ENCODE measurements at places on chromosomes 11 and 22.
A peak's percentile ranks its signal among the peaks of the same experiment; 100 is the strongest.

DNA sequence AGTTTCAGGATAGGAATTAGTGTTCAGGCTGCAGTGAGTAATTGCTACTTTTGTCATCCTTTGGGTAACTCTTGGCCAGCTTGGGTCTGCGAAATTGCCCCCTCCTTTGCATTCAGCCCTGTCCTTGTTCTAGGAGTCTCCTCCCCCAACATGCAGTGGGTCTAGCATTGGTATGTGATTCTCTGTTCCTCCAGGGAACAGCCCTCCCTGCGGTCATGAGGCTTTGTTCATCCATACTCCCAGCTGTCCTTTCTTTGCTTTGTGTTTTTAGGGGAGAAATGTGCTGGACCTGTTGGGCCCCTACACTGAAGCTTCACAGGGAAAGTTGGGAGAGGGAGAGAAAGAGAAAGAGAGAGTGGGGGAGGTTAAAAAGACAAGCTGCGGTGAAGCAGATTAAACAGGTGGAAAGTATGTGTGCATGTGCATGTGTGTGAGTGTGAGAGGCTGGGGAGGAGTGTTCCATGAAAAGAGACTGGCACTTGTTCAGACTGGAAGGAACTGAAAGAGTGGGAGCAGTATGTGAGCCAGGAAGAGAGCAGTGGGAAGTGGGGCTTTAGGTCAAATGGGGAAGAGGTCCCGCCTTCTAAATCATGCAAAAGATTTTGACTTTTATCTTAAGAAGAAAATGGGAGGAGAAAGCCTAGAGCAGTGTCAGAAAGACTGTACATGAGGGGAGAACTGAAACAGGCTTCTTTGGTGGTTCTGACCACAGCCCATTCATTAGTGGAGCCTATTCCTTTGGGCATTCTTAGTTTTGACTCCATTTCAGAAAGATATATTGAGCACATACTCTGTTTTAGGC, 17.9 kb upstream of the SESN3 start:
- DNase-seq: no peak

DNA sequence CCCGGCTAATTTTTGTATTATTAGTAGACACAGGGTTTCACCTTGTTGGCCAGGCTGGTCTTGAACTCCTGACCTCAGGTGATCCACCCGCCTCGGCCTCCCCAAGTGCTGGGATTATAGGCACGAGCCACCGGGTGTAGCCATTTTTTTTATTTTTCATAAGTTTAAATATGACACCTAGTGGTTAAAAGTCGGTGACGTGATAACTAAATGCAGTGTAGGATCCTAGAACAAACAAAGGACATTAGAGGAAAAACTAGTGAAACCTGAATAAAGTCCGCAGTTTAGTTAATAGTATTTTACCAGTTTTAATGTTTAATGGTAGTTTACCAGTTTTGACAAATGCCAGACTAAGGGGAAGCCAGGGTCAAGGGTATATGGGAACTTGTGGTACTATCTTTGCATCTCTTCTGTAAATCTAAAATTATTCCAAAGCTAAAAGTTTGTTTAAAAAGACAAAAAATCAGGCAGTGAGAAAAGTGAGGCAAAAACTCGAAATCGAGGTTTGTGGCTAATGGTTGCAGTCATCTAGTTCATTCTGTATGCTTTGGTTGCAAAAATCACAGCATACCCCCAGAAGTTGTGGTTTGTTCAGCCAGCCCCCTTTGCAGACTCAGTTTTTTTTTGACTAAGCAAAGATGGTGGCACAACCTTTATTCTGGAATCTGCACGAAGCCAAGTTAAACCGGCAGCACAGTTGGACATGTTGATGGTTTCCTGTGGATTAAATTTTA, 29.6 kb downstream of the TOM1 start:
- DNase-seq: peak; percentile 50

GRCh38 chr11:72939031-72939430, 124.8 kb downstream of the ATG16L2 start:
- DNase-seq: no peak

- DNase-seq: no peak
These were observed 44.5 kb downstream of the PDE3B start for GRCh38 chr11:14687943-14688627.

DNA sequence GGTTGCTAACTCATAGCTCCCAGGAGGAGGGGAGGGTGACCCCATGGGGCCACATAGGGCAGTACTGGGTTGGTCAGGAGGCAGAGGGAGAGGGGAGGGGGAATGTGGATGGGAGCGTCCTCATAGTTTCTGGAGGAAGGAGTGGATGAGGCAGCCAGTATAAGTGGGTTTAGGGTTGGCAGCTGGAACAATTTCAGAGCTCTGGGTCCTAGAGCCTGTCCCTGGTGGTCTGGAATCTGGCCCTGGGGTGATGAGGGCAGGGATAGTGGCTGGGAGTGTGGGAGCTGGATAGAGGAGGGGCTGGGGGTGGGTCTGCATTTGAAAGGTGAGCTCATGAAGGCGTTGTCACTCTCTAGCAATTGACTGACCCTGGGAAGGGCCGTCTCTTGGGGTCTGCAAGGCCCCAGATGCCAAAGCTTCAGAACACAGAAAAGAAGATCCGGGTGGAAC, 5.3 kb upstream of the MRGPRG start:
- DNase-seq: no peak

GRCh38 chr22:23256171-23256932, 76.0 kb downstream of the BCR start:
- no peak for DNase-seq

Measured in hematopoietic multipotent progenitor cell treated with erythropoietin and hydrocortisone succinate and interleukin-3 and kit ligand, for 4 days (in vitro differentiated cells).